NCI-H446 (cell line): ENCODE measurements at places on chromosomes 1 and 21.

GRCh38 chr1:25615563-25616094 is 962 bp upstream of the MAN1C1 start:
- DNase-seq: no peak

DNA sequence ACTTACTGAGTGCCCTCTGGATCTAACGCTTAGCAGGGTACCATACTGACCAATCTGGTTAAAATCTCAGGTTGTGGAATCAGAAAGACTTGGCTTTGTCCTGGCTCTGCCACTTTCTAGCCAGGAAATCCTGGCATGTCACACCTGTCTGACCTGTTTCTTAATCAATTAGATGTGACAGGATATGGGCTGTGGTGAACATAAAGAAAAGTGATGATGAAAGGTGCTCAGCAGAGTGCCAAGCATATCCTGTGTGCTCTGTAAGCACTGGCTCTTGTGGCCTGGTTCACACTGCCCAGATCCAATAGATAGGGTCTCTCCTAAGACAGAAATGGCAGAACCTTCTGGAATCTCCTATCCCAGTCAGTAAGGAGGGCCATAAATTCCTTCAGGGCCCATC is 53.9 kb downstream of the PHC2 start:
- DNase-seq: no peak

- no peak for DNase-seq
Observed at GRCh38 chr1:65615859-65616258, 176.8 kb upstream of the PDE4B start.

DNA sequence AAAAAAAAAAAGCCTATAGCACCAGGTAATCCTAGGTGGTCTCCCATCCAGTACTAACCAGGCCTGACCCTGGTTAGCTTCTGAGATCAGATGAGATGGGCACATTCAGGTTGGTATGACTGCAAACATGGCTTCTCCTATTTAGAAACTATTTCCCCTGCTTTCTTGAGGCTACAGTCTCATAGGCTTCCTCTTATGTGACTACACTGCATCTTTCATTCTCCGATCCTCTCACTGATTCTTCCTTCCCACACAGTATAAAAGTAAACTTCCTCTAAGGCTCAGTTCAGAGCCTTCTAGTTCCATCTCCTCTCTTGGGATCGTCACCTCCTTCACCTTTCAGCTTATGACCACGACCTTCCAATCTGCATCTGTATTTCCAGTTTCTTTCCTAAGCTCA is 30.4 kb upstream of the RNF2 start:
- no peak for DNase-seq

GRCh38 chr1:114034567-114035303 is 55.5 kb downstream of the OLFML3 start:
- DNase-seq: no peak

DNA sequence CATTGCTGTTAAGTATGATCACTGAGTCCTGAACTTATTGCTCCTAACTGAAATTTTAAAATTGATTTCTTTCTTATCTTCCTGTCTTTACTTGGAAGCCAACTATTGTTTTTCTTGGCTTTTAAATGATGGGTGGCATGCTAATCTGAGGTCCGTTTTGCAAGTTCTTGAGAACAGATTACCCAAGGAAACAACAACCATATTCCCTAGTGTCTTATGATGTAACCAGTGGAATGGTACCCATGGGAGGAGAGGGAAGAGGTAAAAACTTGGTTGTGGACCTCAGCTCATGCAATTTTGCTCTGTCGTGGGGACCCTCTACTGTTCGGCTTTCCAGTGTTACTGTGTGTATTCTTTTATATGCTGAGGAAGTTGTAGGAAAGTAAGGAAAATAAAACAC is 454.8 kb upstream of the ADAMTS5 start:
- no peak for DNase-seq

DNA sequence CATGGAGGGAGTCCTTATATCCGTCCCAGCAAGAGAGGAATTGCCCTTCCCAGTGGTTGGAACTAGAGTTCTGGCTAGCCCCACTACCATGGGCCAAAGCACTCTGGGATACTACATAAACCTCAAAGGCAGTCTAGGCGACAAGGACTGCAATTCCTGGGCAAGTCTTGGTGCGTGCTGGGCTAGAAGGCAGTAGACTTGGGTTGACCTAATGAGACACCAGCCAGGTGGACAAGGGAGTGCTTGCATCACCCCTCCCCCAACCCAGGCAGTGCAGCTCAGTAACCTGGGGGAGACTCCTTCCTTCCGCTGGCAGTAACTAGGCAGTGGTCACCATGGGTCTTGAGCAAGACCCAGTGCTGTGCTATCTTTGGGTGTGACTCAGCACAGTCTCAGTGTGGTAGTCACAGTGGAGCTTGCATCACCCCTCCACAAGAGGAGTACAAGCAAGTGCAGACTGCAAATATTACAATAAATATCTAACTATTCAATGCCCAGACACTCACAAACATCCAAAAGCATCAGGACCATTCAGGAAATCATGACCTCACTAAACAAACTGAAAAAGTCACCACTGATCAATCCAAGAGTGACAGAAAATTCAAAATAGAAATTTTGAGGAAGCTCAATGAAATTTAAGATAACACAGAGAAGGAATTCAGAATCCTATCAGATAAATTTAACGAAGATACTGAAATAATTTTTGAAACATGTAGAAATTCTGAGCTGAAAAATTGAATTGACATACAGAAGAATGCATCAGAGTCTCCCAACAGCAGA is 84.7 kb upstream of the LYPLAL1 start:
- no peak for DNase-seq

- no peak for DNase-seq
Observed at GRCh38 chr21:31354604-31355443, 10.8 kb upstream of the TIAM1 start.

GRCh38 chr1:45862008-45862407 is 58.6 kb downstream of the MAST2 start:
- DNase-seq: no peak

DNA sequence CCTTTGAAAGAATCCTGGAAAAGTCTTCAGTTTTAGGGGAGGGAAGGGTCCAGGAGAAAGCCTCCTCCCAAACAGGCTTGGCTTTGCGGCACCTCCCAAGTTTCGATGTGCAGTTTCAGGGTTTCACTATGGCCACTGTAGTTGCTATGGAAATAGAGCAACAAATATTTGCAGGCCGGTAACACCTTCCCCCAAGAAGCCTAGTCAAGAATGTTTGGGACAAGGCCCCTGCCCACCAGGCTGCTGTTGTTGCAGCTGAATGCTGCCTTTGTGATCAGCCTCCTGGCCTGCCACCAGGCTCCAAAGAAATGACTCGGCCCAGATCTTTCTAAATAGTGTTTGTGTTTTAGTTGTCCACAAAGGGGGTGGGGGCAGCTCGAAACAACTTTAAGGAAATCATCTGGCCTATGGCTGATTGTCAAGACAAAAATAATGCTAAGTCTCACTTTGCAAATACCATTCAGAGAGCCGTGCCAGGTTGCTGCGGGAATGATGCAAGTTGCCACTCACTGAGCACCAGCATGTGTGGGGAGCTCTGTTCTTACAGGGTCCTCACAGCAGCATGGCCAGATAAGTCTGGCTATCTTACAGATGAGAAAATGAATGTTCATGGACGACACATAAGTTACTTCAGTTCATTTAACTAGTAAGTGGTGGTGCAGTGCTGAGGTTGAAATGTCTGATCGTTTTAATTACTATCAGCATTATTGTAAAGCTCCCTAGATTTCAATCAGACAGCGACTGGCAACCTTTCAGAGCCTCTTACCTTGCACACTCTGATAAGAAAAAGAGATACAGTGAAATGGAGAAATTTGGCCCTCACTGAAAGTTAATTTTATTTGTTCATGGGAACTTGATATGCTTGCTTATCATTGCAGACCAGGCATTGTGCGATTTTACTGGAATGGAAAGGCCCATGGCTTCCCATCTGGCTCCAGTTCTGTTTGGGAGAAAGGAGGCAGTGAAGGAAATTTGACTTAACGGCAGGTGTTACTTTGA is 91.2 kb upstream of the JUN start:
- peak; percentile 64 for DNase-seq

- no peak for DNase-seq
Observed at GRCh38 chr1:64309431-64309831, 106.0 kb downstream of the UBE2U start.

GRCh38 chr1:103948526-103948925 is 198.8 kb downstream of the AMY1C start:
- DNase-seq: peak; percentile 56

DNA sequence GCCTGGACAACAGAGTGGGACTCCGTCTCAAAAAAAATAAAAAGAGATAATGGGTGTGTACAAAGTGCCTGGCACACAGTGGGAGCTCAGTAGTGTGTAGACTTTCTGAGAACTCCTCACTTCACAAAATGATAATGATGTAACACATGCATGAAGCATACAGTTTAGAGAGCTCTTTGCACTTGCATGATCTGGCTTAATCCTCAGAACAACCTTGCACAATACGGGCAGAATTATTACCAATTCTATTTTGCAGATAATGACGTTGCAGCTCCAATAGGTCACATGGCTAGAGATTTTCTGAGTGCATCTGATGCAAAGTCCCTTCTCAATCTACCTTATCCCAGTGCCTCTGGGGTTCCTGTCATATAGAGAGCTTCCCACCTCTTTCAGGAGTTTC is 71.4 kb downstream of the CD247 start:
- DNase-seq: no peak

DNA sequence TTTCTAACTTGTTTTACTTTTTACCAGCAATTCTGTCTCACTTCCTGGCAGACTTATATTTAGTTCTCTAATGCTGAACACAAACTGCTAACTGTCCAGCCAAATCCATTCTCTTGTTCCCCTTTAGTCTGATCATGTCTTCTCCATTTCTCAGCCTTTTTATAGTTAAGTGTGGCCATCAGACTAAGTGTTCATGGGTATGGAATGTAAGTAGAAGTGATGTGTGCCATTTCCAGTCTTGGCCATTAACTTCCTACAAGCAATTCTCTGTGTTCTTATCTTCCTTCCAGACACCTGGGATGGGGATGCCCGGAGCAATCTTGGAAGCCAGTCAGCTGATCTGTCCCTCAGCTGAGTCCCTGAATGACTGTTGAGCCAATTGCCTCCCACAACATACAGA is 165.8 kb downstream of the ST6GALNAC3 start:
- no peak for DNase-seq

GRCh38 chr1:100989306-100990077 is 36.1 kb downstream of the DPH5 start:
- no peak for DNase-seq

DNA sequence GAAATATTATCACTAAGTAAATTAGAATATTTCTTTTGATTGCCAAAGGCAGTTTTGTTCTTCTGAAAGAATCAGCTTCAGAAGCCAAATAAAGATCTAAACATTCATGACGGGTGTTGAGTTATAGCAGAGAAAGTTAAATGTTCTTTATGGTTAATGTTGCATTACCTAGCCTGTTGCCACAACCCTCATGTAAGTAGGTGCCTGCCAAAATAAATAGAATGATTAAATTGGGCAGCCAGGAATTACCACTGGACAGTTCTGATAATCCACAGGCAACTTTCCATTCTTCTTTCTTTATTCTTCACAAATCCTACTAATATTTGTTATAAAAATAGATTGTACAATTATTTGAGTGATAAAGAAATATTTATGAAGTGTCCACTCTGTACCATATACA is 217.9 kb upstream of the NRIP1 start:
- no peak for DNase-seq

DNA sequence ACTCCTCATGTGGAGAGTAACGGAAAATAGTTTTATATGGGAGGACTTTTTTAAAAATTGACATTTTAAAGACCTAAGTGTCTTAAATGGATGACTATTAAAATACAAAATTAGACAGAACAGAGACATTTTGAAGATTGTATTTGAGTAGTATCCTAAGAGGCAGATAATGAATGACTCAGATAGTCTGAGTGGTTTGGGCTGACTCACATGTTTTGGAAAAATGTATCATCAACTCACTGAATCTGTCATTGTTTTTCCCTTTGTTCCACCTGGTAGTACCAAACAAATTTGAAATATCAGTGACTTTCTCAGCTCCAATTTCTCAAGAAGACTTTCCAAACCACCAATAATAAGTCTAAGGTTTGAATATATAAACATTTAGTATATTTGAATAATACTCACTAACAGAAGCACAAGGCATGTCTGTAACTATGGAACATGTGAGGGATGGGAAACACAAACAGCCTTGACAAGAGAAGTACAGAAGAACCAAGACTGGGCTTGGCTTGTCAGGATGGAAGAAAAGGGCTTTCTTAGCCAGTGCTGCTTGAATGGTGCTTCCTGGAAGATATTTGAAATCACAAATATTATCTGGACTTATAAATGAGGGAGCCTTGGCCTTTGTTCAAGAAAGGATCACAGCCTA is 90.6 kb downstream of the SGIP1 start:
- DNase-seq: no peak

DNA sequence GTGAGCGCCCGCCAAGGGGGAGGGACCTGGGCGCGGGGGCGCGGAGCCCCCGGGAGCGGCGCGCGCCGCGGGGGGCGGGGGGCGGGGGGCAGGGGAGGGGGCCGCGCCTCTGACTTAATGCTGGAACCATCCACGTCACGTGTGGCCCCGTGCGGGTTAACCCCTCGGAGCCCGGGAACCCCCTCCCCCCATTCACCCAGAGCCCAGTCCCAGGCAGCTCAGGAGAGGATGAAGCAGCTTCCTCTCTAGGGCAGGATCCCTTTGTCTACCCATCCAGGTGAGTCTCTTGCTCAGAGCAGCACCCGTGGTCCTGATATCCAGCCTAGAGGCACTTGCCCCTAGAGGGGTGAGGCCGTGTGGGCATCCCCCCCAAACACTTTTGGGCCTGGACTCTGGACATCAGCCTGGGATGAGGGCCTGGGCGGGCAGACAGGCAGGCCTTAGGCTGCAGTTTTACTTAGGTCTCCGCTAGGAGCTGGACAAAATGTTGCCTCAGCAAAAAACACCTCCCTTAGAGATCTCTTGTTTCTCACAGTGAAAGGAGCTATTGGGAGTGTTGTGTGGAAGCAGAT is at the start of gene ALX3:
Gene ALX3 (minus strand): TSS at position 2 of the 572 bp plus-strand sequence. CDS start 60 bp downstream, outside the sequence.
- DNase-seq: peak; percentile 31
